ENCODE measurements at places on chromosomes 5 and 9.

GRCh38 chr5:126234563-126235195, 188.5 kb upstream of the GRAMD2B start:
- DNase-seq = no peak

- peak; percentile 73 for DNase-seq
Measured at GRCh38 chr5:172078726-172079345, 72.4 kb upstream of the FBXW11 start.

DNA sequence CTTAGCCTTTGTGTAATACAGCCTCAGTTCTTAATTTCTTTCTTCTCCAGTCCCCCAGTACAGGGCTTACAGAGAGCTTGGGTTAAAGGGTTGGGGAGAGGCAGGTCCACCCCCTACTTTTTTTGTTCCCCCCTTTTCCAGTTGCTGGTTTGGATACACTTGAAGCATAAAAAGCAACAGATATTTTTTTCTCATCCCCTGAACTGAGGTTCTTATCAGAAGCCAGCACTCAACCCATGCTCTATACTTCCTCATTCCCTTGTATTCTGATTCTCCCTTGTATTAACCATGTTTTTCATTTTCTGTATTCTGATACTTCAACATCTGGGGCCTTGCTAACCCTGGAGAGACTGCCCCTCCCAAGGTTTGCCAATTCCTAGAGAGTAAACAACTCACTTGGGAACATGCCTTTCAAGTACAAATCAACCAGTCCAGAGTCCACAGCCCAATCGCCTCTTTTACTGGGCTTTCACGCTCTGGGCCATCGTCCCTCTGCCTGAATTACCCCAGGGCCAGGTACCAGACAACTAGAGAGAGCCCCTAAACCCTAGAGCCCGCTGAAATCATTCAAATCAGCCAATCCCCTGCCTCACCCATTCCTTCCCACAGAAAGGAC, 333.4 kb upstream of the PUM3 start:
- peak; percentile 18 for DNase-seq

DNA sequence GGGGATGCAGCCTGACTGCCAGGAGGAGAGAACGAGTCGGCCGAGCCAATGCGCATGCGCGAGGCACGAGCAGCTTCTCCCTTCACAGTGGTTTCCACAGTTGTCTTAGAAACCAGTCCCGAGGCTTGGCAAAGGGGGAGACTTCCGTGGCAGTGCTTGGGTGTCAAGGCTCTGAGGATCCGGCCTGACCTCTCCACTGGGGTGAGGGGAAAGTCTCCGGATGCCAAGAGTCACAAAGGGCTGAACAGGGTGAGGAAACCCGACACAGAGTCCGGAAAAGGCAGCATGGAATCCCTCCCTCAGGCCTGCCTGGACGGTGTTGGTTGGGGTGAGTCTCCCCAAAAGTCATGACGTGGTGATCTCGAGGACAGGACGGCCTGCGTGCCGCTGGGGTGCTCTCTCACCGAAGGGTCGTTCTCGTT, 475.5 kb downstream of the SPATA31A7 start:
- DNase-seq = no peak

- DNase-seq = no peak
Measured at GRCh38 chr9:120925535-120926396, 830 bp downstream of the TRAF1 start.

- no peak for DNase-seq
Measured at GRCh38 chr9:109939698-109940342, 159.8 kb downstream of the PALM2AKAP2 start.

GRCh38 chr9:13143281-13143680, 136.2 kb downstream of the MPDZ start:
- no peak for DNase-seq

- no peak for DNase-seq
Measured at GRCh38 chr5:116090302-116090701, 5.5 kb downstream of the COMMD10 start.

Measured in GDM1 (cell line).